ENCODE measurements at places on chromosomes 11 and 22. TPM values are rescaled to one million over a fixed set of nuclear protein-coding genes. Genes with fewer than 3 reads are reported as not detected.

MMP13 gene
- total RNA-seq: 0.42 TPM

TXNRD2 gene
- total RNA-seq: 10.1 TPM

DNA sequence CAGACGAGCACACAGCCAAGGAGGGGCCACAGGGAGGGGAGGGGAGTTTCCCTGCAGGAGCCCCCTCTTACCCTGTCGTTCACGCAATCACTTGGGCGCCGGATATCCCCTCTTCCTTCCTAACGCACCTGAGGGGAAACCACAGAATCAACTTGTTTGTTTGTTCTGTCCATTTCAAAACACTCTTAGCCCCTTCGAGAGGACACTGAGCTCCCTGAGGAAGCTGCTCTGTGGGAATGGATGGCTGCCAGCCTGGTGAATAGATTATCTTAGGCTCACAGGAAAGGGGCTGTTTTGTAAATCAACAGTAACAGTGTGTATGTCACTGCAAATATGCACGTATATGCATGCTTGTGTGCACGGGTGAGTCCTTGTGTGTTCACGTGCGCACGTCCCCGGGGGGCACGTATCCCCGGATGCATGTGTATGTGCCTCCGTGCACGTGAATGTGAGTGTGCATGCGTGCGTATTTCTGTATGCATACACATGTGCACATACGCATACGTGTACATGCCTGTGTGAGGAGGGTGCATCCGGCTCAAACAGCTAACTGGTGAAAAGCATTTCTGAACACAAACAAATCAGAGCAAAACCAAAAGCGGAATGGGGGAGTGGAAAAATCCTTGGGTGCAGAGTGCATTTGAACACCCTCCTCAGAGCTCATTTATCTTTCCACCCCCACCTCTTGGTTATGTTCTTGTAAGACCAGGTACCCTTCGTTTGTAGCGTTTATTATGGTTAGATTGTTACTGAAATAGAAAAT is 7.2 kb downstream of the ARSA start:
- DNase-seq: peak; percentile 79

DNA sequence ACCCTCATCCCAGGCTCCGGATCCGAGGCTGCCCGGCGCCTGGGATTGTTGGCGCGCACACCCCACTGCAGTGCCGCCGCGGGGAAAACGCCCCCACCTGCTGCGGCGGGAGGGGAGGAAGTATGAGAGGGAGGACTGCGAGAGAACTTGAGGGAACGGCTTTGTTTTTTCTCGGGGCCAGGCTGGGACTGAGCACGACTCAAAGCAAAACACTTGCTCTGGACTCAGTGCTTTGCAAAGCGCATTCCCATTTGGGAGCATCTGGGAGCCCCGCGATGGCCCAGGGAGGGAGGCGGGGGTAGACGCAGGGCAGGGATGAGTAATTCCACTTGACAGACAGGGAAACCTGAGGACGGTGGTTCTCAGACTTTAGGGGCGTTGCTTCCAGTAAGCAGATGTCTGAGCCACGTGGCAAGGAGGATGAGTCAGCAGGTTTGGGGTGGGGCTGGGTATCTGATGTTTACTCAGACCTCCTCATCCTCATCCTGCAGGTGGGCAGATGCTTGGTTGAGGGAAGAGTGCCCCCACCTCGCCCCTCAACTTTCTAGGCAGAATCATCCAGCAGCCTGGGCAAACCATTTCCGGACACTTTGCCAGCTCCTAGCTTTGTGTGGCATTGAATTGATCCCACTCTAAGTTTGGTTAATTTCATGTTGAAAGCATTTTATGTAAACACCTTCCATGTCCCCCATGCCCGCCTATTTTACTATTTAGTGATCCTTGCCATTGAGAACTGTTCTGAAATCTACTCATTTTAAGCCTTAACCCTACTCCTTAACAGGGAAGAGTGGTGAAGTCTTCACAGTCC is 1.5 kb downstream of the MIAT start:
- peak; percentile 71 for DNase-seq

- no peak for DNase-seq
These were observed 6.7 kb upstream of the OOSP4A start for GRCh38 chr11:59957094-59957493.

- no peak for DNase-seq
These were observed 164.0 kb upstream of the UBASH3B start for GRCh38 chr11:122491509-122491908.

- DNase-seq: no peak
These were observed 699.0 kb downstream of the ETS1 start for GRCh38 chr11:127888386-127888785.
